ENCODE measurements at places on chromosomes 7 and 10.

GRCh38 chr10:8346861-8347260 is 292.4 kb downstream of the GATA3 start:
- DNase-seq: no peak

DNA sequence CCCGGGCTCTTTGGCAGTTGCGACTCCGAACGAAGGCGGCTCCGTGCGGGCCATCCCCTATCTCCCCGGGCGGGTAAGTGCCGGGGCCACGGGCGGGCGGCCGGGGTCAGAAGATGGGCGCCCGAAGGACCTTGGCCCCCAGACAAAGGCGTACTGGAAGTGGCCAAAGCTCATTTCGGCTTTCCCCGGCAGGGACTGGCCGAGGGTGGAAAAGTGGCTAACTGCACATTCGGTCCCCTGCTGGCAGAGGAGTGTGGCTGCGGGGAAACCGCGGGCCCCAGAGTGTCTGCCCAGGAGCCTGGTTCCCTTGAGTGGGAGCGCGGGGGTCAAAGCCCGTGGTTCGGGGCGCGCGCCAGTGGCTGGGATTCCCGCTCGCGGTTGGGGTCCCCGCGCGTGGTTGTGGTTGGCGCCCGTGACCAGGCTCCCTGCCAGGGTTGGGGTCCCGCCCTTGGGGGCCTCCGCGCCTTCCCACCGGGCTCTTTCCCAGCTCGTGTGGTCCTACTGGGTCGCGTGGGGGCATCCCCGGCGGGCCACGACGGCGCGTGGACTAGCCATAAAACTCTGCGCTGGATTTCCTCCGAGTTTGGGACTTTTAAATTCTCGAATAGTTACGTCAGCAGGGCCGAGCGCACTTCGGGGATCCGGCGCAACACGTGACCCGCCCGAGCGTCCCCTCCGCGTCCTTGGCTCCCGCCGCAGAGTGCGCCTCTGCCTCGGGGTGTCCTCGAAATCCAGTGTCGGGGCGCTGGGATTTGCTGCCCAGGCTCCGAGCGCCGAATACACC is 124.4 kb downstream of the TACC2 start:
- peak; percentile 71 for DNase-seq

- peak; percentile 40 for DNase-seq
These were observed 357.3 kb downstream of the CRPPA start for GRCh38 chr7:16063716-16064675.

- DNase-seq: no peak
These were observed 22.8 kb downstream of the C10orf105 start for GRCh38 chr10:71696628-71697326.

GRCh38 chr7:124765401-124766352 is at the start of gene GPR37:
TSS of gene GPR37 (minus strand) at chr7:124765792. CDS start at chr7:124764976, 816 bp downstream.
- DNase-seq: peak; percentile 74

GRCh38 chr7:2652736-2653060 is 20.9 kb downstream of the TTYH3 start:
- no peak for DNase-seq

DNA sequence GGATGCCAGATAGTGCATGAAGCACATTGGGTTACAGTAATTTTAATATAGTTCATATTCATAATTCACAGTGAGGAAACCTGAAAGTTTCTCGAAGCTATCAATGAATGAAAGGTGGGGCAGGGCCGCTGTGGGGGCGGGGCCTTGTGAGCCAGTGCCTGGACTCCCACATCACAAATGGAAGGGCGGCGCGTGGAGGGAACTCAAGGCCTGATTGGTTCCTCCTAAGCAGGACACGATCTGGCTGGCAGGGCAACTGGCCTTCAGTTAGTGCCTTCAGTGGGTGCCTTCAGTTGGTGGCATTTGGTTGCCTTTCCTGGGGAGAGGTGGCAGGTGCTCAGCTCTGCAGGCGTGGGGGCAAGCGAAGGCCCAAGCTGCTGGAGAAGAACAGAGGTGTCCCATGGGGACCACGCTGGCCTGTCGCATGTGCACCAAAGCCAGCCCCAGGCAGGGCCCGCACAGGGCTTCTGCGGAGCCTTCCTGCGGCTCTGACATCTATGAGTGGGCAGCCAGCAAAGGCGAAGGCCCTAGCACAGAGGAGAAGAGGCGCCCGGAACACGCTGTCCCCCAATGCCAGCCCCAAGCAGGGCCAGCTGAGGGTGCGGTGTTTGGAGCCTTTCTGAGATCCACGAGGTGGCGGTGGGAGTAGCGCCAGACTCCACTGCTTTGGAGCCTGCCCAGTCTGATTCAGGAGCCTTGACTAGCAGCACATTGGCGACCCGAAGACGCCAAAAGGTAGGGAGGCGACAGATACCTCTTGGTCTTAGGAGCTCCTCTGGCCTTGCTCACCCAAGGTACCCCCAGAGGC is 118.0 kb upstream of the PDSS1 start:
- DNase-seq: no peak

GRCh38 chr7:37081436-37081835 is 357.1 kb upstream of the AOAH start:
- DNase-seq: no peak

- peak; percentile 5 for DNase-seq
These were observed 284.5 kb upstream of the SEMA3D start for GRCh38 chr7:85471307-85471706.

- peak; percentile 52 for DNase-seq
These were observed 108.6 kb downstream of the NSUN6 start for GRCh38 chr10:18542832-18543231.

DNA sequence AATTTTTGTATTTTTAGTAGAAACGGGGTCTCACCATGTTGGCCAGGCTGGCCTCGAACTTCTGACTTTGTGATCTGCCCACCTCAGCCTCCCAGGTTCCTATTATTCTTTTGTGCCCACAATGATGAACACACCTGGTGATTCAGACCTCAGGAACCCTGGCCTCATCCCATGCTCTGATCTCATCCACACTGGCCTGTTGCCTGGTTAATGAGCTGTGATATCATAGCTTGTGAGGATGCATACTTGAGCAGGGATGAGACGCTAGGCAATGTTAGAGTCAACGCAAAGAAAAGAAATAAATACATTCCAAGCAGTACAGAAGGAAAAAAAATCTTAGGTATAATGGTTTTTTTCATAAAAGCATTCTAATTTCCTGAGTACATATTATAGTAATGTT is 82.4 kb upstream of the RNF32 start:
- peak; percentile 61 for DNase-seq

GRCh38 chr7:157312941-157313340 is 23.9 kb upstream of the DNAJB6 start:
- DNase-seq: no peak

GRCh38 chr10:1661859-1662437 is 75.4 kb downstream of the ADARB2 start:
- no peak for DNase-seq

DNA sequence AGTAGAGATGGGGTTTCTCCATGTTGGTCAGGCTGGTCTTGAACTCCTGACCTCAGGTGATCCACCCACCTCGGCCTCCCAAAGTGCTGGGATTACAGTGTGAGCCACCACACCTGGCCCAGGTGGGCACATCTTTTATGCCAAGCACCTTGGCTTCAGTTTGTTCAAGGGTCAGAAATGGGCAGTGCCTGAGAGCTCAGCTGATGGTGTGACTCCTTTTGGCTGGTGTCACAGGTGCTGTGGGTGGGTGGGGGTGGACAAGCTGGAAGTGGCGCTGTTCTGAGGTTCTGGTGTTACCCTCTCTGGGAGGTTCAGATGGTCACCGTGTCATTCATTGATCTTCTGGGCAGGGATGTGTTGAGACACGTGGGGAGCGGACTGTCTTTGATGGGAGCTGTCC is 11.5 kb downstream of the ADCY1 start:
- no peak for DNase-seq

- no peak for DNase-seq
These were observed 38.0 kb downstream of the UNC5B start for GRCh38 chr10:71250405-71250804.

DNA sequence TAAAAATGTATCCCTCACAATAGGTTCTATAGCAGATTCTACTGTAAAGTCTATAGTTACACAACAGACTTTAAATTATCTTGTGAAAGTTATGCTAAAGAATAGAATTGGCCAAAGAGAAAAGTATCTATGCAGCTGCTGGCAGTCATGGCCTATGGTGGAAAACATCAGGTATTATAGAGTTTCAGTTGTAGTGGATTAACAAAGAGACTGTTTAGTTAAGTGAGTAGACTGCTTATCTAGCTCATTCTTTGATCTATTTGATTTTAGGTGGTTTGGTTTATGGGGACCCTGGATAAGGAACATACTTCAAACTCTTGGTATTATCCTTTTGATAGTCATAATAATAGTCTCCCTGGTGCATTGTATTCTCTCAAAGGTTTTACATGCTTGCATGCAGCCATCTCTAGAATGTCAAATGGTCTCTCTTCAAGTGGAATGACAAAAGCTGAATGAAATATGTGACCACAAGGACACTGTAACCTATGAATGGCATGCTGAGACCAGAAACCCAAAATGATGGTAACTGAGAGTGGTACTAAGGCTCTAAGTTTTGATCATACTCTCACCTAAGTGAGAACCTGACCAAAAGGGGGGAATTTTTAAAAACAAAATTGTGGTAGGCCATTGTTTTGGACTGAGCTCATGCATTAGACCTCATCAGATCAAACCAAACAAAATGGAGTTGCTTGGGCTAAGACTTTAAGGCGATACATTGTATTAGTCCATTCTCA is 54.9 kb upstream of the NAMPT start:
- DNase-seq: no peak

GRCh38 chr10:124105045-124105444 is 11.6 kb upstream of the CHST15 start:
- no peak for DNase-seq

- DNase-seq: no peak
These were observed 84.9 kb upstream of the MKI67 start for GRCh38 chr10:128211064-128211504.

- no peak for DNase-seq
These were observed 359.5 kb downstream of the PTEN start for GRCh38 chr10:88222881-88223280.

DNA sequence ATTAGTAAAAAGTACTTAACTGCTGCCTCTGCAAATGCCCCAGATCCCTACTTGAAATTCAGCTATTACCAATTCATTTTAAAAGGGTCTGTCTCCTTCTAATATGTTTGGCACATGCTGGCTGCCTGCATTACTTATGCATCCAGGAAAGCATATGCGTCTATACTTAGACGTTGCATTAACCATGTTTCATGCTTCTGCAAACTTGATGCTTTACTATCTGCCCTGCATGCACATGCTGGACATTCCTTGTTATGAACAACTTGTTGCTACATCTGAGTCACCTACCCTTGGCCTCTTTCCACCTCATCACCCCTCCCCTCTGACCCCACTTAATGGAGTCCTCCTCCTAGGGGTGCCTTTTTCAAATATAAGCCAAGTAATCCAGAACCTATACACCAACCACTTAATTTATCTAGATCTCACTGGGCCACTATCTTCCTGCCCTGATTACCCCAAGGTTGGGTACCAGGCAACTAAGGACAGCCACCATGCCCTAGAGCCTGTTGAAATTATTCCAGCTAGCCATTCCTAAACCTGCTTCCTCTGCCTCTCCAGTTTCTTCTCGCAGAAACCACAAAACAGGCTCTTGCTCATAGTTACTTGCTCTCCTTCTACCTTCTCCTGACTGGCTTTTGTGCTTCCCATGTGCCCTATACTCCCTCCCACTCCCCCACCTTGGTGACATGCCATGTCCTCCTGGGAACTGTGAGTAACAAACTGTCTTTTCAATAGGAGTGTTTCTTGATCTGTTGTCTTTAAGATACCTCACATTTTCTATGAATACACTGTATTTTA is 1187.9 kb downstream of the REEP3 start:
- no peak for DNase-seq

- DNase-seq: peak; percentile 82
These were observed 41.7 kb upstream of the CALD1 start for GRCh38 chr7:134737566-134738345.

DNA sequence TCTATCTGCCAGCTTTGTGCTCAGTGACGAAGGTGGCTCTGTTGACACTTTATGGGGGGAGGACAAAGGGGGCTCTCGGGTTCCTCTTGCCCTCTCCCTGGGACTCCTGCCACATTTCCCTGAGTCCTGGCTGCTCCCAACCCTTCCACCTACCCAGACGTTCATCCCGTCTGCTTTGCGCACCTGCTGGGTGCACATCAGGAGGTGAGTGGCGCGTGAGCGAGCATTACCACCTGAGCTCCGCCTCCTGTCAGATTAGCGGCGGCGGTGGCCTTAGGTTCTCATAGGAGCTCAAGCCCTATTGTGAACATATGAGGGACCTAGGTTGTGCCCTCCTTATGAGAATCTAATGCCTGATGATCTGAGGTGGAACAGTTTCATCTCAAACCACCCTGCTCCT is 137.2 kb downstream of the DYNC2I1 start:
- DNase-seq: no peak

- DNase-seq: peak; percentile 32
These were observed 288.2 kb downstream of the IPMK start for GRCh38 chr10:57979491-57979890.

DNA sequence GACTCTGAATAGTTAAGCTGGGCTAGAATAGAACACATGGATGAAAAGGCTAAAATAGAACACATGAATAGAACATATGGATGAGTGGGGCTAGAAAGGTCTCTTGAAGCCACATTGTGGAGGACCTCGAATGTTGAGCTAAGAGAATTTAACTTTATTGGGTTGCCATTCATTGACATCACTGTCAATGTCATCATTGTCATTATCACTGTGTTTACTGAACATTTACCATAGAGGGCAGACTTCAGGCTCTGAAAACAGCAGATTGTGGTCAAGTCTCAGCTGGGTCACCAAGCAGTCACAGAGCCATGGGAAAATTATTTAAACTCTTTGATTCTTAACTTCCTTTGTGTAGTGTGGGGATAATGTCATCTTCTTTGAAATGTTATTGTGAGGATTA is 80.4 kb downstream of the WDFY4 start:
- DNase-seq: no peak

DNA sequence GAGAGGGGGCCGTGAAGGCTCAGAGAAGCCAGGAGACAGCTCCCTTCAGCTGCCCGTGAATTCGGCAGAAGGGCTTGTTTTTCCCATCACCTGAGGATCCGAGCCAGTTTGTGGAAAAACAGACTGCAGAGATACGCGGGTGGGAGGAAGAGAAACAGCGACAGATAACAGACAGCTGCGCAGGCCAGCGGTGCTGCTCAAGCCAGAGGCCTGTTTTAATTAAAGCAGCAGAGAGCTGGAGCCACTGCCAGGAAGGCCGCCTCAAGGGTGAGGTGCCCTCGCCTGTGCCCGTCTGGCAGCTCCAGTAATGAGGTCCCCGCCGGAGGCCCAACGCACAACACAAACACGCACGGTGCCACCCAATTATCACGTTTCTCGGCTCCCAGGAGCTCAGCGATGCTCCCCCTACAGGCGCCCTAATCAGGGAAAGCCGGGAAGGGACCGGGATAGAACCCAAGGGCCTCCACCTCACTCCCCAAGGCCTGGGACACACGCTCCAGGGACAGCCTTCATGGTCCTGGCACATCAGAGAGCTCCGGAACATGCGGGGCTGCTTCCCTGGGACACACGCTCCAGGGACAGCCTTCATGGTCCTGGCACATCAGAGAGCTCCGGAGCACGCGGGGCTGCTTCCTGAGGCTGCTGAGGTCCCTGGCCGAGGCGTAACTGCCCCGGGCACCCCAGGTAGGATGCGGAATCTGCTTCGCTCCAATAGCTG is 60.6 kb upstream of the DNAAF5 start:
- no peak for DNase-seq
